Stimulated activated effector memory CD8-positive, alpha-beta T cell treated with anti-CD3 and anti-CD28 coated beads, Interleukin-12 subunit alpha, Interleukin-12 subunit beta, amount 100 ng/mL, for 72 hours (primary cell): ENCODE measurements at places on chromosomes 6 and 20.

GRCh38 chr20:44704551-44704971, 10.6 kb upstream of the CCN5 start:
- DNase-seq, result no peak

DNA sequence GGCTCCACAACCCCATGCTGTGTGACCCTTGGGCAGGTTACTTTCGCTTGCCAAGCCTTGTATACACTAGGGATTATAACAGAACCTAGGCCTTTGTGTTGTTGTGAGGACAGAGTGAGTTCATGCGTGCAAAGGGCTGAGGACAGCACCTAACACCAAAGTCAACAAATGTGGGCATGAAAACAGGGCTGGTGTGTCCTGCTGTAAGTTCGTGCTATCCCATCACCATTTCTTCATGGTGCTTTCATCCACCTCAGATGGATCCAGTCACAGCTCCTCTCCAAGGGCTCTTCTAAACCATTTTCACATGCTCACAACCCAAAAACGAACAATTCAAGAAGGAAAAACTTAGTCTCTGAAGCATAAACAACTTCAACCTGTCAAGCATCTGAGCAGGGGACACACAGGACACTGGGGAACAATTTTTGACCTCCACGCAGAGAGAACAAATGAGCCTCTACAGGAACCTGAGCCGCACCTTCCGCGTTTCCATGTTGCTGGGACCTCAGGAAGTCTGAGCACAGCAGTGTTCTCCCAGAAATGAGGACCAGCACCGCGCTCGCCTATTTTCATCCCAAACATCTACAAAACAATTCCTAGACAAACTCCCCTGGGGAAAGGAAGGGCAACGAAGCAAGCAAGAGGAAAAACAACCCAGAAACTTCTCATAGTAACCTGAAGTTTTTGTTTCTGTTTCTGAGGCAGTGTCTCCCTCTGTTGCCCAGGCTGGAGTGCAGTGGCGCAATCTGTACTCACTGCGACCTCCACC, 3.1 kb downstream of the LRP11 start:
- no peak for DNase-seq

GRCh38 chr6:87944541-87944954, 103.1 kb upstream of the SPACA1 start:
- no peak for DNase-seq

DNA sequence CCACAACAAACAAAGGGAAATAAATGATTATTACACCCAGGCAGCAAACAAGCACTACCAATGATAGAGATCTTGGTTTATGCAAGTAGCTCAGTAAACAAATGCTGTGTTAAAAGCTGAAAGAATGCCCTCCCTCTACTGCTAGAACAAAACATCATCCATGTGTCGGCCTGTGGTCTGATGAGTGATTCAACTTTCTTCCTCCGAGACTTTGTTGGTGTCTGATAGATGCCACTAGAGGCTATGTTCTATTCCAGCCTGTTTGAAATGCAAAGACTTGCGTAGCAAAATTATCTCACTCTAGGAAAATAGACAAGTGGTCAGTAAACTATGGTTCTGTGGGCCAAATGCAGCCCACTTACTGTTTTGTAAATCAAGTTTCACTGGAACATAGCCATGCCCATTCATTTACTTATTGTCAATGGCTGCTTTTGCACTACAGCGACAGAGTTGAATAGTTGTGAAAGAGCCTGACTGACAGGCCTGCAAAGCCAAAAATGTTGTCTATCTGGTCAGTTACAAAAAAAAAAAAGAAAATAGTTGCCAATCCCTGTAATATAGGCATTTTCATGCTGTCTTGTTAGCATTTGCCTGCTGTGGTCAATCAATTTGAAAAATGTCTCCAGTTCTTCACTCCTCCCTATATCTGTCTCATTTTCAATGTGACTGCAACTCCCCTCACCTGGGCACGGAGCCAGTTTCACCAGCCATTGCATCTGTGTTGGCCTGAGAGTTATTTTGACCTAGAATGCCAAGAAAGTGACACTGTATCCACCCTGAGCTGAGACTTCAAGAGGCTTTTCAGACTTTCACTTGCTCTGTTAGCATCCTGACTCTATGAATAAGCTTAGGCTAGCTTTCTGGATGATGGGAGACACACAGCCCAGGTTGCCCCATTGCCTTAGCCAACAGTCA, 544.6 kb upstream of the BTBD3 start:
- DNase-seq, result no peak

DNA sequence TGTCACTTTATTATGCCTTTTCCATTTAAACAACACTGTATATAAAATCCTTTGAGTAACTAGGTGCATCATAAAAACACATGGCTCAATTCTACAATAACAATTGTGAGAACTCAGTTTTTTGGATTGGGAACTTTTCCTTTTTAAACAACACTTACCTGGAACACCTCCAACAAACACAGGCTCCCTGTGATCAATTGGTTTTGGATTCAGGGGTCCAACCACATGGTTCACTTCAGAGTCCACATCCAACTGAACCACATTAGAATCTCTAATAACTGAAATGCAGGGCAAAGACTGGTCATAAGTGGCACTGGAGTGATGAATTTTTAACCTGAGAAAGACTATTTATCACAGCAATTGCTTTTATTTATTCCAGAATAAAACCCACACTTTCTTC, 26.5 kb downstream of the FAM229B start:
- no peak for DNase-seq

GRCh38 chr6:145018027-145018426, 717.3 kb downstream of the EPM2A start:
- DNase-seq, result no peak

GRCh38 chr6:21342501-21342900, 251.1 kb upstream of the SOX4 start:
- no peak for DNase-seq

GRCh38 chr6:139006477-139006876, 18.4 kb upstream of the REPS1 start:
- no peak for DNase-seq

- DNase-seq, result no peak
Measured at GRCh38 chr20:62554214-62554897, 78.6 kb upstream of the GATA5 start.

- no peak for DNase-seq
Measured at GRCh38 chr20:13515291-13515690, 123.4 kb downstream of the TASP1 start.

DNA sequence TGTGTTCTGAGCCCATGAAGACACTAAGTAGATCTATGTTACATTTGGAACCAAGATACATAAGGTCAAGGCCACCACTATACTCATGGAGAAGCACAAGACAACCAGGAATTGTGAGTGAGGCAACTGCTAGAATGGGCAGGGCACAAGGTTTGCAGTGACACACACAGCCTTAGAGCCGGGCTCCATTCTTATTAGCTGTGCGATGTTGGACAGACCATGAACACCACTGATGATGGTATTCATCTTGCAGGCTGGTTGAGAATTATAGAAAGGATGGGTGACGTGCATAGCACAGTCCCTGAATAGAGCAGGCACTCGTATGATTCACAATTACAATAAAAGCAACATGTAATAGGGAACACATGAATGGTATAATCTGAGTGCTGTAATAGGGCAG, 172.4 kb downstream of the GJA10 start:
- DNase-seq, result no peak

- no peak for DNase-seq
Measured at GRCh38 chr6:33451606-33452005, 2.8 kb upstream of the ZBTB9 start.

DNA sequence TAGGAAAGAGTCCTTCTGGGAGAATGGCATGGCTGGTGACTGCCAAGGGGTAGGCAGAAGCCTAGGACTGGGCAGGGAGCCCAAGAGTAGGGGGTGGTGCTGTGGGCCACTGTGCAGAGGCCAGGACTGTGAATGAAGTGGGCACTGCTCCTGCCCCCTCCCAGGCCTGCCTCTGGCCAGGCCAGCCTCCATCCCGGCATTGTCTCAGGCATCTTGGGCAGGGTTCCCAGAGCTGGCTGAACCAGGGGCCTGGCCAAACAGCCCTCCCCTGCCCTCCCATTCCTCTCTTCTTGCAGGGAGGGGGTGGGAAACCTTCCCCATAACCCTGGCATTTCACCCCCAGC, 81.6 kb downstream of the MRPL14 start:
- DNase-seq, result no peak

GRCh38 chr6:52210227-52210626, 24.1 kb downstream of the IL17A start:
- DNase-seq, result no peak

DNA sequence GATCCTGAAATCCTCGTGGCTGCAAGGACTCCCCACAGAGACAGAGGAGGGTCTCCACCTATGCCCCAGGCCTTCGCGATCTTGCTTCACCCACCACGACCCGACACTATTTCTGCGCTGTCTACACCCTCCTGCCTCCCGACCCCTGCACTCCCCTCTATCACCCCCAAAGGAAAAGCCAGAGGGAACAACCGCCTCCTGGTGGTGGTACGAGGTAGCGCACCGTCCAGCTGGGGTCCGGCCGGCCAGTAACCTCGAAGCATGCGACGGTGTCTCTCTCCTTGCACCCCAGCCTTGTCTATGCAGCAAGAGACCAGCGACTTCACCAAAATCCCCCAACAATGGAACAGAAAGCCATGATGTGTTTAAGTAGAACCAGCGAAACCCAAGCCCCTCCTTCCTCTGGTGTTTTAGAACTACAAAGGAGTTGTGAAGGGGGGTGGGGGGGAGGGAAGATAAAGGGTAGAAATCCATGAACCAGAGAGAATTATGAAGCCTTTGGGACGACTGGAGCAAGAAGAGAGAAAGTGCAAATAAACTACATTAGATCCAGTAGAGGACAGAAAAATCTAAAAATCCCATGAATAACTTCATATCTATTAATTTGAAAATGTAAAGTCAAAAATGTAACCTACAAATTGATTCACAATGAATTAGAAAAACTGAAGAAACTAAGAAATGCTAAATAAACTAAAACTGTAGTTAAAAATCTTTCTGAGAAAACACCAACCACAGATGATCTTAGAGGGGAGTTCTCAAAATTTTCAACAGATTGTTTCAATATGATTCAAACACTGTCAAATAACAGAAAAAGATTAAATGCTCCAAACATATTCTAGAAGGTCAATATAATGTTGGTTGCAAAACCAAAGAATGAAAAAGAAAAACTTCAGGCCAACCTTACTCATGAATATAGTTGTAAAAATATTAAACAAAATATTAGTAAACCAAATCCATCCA, 168.0 kb downstream of the CDK19 start:
- no peak for DNase-seq

DNA sequence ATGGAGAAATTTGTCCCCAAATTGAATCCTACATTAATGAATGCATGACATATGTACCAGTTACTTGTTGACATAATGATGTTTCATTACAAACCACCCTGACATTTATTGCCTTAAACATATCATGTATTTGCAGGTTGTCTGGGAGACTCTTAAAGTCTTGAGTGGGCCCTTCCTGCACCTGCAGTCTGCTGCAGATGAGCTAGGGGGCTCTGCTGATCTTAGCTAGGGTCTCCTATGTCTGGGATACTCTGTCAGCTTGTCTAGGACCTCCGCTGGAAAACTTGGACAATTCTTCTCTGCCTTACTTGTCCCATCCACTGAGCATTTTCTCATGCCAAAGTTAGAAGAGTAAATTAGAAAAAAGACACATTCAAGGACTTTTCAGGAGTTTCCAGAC, 581.6 kb downstream of the HAO1 start:
- no peak for DNase-seq

DNA sequence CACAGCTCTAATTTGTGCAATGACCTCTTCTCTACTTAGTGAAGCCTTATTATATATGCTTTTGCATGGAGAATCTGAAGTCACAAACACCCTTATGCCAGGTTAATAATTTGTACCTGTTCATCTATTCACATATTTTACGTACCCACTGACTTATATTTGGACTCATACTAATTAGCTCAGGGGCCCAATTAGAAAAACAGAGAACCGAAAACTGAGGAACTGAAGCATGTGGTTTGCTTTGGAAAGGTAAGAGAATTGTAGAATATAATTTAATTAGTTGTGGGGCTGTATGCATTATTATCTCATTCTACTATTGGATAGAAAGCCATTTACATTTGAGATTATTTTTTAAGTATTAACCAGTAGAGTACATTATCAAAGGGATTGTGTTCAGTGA, 805.9 kb upstream of the CITED2 start:
- DNase-seq, result no peak

DNA sequence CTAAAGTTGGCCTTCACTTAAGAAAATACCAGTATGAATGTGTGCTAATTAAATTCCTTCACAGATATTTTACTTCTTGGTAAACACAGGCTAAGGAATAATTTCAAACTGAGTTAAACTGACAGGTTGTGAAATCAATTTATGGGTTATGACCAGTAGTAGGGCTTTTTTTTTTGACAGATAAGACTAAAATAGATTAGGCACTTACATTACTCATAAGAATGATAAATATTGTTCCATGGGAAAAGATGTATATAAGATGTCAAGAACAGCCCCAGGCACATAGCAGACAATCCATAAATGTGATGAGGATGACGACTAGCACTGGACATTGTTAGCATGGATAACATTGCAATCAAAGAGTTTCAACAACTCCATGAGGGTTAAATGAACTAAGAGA, 22.9 kb downstream of the NT5E start:
- no peak for DNase-seq
